ENCODE measurements at places on chromosomes 1 and 21.

- DNase-seq: no peak
These were observed 30.4 kb upstream of the C1orf174 start for GRCh38 chr1:3930301-3931006.

DNA sequence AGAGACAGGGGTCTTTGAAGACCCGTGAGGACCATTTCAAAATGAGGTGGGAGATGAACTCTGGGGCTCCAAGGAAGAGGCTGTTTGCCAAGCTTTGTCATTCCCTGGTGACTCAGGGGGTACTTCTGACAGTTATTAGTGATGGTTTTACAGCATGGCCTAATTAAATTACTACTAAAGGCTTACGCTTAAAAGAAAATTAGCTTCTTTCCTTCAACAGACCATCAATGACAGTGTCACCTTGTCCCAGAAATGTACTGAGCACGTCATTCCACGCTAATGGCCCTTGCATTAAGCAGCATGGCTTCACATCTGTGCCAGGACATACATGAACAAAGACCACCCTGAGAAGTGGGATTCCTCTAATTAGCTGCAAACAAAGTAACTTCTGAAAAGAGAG lies 5.1 kb upstream of the UTS2 start:
- no peak for DNase-seq

DNA sequence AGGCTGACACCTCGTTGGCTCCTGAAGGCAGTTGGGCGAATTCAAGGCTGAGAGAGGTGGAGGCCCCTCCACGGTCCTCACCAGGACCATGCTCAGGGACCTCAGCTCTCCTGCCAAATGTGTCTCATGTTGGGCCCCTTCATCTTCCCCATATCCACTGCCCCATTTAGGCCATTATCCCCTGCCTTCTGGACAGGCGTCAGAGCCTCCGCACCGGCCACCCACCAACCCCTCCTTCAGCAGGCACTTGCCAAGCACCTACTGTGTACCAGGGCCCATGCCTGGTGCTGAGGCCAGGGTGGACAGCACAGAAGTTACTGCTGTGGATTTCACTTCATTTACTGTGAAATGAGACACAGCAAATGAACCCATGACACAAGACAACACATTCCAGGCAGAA lies 325.8 kb downstream of the MATN1 start:
- no peak for DNase-seq

GRCh38 chr1:38508232-38508631 lies 351.3 kb downstream of the RRAGC start:
- no peak for DNase-seq

DNA sequence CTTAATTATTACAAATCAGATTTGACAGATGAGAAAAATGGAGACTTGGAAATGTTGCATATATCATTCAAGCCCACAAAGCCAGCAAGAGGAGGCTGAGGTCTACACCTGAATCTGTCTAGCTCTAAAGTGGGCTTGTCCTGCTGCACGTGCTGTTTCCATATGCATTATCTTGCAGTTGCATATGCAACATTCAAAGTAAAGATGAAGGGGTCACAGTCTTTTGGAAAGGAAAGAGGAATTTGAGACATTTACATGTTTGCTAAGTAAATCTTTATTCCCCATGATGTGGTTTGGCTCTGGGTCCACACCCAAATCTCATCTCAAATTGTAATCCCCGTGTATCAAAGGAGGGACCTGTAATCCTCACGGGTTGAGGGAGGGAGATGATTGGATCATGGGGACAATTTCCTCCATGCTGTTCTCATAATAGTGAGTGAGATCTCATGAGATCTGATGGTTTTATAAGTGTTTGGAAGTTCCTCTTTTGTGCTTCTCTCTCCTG lies 98.3 kb downstream of the BACH1 start:
- no peak for DNase-seq

DNA sequence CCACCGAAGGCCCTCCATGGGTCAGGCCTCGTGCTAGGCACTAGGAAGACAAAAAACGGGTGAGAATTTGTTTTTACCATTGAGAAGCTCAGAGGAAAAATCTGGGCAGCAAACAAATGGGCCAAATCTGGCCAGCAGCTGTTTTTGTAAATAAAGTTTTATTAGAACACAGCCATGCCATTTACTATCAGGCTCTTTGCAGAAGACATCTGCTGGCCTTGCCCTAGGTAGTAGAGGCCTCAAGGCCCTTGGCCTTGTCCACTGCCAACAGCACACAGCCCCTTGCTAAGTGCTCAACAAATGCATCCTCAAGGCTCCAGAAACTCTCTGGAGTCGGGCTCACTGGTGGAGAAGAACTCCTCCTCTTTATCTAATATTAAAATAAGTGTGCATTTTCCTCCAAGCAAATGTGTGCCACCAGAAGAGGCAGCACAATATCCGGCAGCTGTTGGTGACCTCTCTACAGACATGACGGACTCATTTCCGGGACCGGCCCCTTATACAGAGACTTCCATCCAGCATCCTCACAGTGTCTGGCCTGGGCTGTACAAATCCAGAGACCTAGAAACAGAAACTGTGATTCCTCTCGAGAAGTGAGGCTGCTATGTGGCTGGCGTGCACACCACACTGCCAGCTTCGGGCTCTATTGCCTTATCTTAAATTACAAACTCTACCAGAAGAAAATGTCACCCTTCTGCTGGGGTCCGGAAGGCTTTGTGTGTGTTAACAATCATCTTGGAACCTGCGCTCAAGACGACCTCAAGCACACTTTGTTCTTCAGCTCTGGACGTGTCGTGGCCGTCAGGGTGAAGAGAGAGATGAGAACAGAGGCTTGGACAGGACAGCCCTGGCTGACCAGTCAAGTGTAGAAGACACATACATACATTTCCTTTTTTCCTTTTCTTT lies 203.9 kb downstream of the TOMM20 start:
- no peak for DNase-seq

DNA sequence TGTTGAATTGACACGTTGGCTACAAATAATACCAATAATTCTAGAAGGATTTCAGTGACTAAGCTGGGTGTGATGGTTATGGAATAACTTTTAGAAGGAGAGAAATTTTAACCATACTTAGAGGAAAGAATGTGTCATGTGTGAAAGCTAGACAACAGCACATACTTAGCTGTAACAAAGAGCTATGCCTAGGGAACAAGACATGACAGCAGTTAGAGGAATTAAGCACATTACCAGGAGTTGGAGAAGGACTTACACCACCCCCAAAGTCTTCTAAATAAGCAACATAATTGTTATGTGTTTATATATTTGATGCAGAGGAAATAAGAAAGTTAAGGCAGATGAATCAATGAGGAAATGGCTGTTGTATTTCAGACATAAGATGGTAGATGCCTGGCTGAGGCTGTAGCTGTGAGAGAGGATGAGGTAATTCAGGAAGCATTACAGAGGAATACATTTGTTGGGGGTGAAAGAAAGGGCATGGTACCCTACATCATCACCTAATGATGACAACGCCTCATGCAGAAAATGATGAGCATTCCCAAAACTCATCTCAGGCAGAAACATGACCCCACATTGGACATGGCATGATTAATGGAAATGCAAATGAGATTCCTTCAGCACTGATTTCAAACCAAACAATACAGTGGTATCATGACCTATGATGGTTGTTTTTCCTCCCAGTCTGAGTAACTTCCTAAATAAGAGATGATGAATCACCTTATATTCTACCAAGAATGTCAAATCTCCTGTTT lies 211.5 kb downstream of the LHX8 start:
- no peak for DNase-seq

DNA sequence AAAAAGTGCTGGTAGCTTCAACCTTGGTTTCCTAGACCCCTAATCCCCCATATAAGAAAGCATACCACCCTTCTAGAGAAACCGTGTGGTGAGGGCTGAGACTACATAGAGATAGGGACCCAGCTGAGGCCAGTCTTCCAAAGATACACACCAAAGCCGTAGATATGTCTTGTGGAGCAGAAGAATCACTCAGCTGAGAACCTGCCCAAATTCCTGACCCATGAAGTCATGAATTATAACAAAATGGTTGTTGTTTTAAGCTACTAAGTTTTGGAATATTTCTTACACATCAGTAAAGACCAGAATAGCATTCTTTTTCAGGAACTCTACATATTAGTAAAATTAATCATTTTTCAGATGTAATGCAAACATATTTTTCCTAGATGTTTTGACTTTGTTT lies 3.3 kb upstream of the SNRPE start:
- DNase-seq: no peak

DNA sequence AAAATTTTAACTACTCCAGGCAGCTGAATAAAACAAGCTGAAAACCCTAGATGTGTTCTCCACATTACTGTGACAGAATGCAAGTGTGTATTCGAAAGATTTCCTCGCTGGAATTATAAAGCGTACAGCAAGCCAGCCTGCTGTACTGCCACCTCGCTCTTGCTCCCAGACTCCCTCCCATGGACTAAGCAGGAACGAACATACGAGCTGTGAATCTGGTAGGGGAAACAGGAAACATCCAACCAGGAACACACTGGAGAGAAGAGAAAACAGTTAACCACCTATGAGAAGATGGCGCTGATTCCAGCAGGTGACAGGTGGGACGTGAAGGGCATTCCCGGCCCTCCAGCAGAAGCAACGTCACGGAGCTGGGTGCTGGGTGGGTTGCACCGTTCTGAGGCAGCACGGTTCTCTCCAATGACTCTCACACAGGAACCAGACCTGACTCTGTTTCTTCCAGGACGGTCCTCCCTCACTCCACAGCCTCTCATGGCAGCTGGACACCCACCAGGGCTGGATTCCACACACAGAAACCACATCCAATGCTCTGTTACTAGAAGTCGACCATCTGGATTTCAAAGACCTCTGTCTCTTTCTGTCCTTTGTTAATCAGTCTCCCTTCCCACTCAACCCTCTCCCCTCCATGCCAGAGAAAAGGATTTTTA lies 219.2 kb downstream of the RERE start:
- DNase-seq: peak; percentile 47
